Central memory CD4-positive, alpha-beta T cell (primary cell): ENCODE measurements at places on chromosomes 12 and 14.

GRCh38 chr14:104218361-104219180 lies 80.2 kb downstream of the KIF26A start:
- no peak for DNase-seq

- DNase-seq: no peak
These were observed 230.2 kb downstream of the VRK1 start for GRCh38 chr14:97027256-97027999.

GRCh38 chr14:91750634-91751198 lies 18.8 kb upstream of the CATSPERB start:
- no peak for DNase-seq

DNA sequence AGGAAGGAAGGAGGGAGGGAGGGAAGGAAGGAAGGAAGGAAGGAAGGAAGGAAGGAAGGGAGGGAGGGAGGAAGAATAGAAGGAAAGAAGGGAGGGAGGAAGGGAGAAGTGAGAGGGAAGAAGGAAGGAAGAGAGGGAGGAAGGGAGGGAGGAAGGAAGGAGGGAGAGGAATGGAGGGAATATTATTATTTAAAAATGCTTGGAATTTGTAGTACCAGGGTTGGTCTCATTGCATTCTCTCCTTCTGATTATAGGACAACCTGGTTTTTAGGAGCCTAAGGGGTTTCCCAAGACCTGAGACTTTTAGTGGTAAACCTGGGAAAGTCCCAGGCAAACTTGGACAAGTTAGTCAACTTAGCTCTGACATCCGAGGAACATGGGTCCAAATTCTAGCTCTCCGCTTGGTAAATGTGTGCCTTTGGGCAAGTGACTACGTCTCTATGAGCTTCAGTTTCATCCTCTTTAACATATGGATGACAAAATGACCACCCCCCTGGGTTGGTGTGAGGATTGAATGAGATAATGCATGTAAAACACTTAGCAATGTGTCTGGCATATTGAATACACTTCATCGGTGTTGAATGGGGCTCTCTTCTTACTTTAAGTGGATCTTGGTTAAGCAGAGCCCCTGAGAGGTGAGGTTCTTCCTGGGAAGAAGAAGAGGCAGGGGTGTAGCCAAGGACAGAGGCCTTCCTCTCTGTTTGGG lies 690.7 kb upstream of the TBX3 start:
- DNase-seq: no peak
